Cardiac muscle cell (in vitro differentiated cells and primary cell): ENCODE measurements at places on chromosomes 6 and 20. TPM values are rescaled to one million over a fixed set of nuclear protein-coding genes. Genes with fewer than 3 reads are reported as not detected.

- no peak for DNase-seq
These were observed 5.0 kb downstream of the FAM217B start for GRCh38 chr20:59945175-59945574.

Gene MYMX
- 0.21 TPM in 1 of 2 replicates, not detected in the other for total RNA-seq

GRCh38 chr6:119158057-119158848 lies 79.8 kb upstream of the FAM184A start:
- DNase-seq, result no peak

- no peak for DNase-seq
These were observed 152.7 kb upstream of the SLC22A16 start for GRCh38 chr6:110629153-110629552.

DNA sequence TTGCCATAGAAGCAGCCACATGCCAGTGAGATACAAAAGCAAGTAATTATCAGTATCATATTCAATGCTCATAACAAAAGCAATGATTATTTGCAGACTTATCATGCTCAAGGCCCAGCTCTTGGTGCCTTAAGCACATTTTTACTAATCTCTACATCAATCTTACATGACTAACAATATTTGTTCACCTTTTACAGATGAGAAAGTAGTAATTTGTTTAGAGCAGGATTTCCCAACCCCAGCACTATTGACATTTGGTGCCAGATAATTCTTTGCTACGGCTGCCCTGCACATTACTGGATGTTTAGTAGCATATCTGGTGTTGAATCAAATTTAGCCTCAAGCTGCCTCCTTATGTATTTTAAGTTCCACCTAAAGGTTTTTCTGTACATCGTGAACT lies 19.0 kb upstream of the DOK5 start:
- no peak for DNase-seq

DNA sequence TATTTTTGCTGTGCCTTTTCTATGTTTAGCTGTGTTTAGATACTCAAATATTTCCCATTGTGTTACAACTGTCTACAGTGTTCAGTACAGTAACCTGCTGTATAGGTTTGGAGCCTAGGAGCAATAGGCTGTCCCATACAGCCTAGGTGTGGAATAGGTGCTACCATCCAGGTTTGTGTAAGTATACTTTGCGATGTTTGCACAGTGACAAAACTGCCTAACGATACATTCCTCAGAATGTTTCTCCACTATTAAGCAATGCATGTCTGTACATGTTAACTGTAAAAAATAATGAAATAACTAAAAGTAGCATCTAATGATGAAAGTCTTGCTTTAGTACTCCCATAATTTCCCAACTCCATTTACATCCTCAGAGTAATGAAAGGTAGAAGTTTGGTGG lies 46.0 kb downstream of the SERAC1 start:
- DNase-seq, result no peak

DNA sequence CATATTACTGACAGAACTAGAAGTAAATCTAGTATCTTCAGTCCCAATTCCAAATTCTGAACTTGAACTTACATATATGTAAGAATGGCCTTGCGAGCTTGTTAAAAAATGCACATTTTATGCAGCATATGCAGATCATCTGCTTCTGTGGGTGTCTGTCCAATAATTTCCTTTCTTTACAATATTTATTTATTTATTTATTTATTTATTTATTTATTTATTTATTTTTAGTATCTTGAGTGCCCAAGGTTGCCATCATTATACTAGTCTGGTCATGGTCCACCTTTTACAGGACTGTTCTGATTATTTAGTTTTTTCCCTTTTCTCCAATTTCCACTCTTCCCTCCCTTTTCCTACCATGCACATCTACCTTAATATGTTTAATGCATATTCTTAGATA lies 528.4 kb downstream of the COL12A1 start:
- no peak for DNase-seq

Gene LHFPL5
- total RNA-seq, result not detected in 2 replicates

GRCh38 chr6:10847684-10848083 lies 9.3 kb upstream of the MAK start:
- DNase-seq, result no peak

DNA sequence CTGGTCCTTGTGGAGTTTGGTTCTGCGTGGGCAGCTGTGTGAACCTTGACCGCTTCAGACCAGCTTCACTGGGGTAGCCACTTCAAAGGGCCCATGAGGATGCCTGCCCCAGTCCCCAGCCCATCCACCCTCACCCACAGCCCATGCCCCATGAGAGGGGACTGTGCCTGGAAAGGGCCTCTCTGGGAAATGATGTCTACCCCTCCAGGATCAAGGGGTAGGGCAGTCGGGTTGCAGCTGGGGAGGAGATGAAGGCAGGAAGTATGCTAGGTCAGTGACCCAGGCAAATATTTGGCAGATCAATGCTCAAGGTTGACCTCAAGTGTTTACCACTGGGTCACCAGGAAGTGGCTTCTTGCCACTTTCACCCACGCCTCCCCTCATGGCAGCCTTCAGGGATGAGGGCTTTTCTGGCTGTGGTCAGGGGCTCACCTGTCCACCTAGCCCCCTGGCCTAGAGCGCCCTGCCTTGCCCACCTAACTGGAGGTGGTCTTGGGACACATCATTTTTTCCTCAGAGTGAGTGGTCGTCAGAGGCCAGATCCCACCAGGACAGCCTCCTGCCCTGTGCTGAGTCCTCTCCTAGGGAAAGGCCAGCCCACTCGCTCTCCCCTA lies 109.5 kb downstream of the SNX5 start:
- DNase-seq, result no peak

DNA sequence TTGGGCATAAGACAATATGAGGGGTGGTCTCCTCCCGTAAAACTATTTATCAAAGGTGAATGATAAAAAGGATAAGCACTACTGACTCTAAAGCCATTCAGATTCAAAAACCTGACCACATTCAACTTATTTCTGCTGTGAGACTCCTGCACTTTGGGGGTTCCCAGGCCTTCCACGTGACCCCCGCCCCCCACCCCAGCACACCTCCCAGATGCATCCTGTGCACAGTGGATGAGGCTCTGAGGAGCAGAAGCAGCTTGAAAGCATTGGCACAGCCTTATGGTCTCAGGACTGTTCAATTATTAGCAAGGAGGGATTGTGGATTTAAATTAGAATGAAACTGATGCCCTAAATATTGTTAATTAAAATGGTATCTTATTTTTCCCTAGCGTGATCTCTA lies 55.1 kb upstream of the SAMD5 start:
- no peak for DNase-seq

GRCh38 chr6:123580331-123580730 lies 56.4 kb downstream of the TRDN start:
- no peak for DNase-seq

Gene MOCS1
- total RNA-seq, result 18.9 and 21.5 TPM in 2 replicates

Gene MKKS
- total RNA-seq, result 8.7 and 9.1 TPM in 2 replicates

DNA sequence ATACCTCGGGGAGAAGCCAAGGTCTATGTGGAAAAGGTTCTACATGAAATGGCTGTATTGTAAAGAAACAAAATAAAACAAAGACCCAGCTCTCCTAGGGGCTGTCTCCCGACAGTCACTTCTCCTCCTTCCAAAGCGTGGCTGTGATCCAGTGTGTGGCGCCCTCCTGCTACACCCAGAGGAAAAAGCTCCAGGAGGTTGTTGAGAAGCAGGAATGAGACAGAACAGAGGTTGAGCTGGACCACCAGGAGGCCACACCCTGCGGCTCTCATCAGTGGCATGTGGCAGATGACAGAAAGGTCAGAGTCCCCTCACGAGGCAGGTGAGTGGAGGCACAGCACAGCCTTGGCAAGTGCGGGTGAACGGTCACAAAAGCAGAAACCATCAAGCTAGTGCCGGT lies 236.0 kb downstream of the TBXT start:
- peak; percentile 1 for DNase-seq

Gene SLC22A16
- not detected in 2 replicates for total RNA-seq

Gene THBD
- 0.54 and 1.1 TPM in 2 replicates for total RNA-seq

DNA sequence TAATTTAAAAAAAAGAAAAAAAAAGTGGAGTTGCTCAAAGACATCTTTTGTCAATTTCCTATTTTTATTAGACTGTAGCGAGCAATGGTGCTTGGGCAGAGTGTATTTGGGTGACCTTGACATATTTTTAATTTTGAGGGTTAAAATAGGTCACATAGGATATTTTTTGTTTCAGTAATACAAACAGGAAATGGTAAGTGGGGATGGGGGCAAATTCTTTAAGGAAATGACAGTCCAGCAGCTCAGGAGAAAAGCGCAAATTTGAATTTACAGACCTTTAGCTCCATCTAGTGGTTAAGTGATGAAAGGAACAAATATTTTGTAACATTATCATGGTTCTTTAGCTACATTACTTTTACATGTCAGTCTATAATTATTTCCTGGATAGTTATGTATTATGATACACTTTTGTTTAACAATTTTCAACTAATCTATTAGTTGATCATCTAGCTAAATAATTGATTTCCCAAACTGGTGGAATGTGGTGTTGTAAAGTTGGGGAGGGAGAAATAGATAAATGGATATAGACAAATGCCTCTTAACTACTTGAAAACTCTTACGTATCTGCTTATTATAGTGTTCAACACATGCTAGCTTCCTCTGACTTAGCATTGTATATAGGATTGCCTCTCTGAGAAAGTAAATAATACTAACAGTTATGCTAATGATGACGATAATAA lies 10.0 kb downstream of the CITED2 start:
- peak; percentile 69 for DNase-seq

- no peak for DNase-seq
These were observed 161.6 kb downstream of the ADAT2 start for GRCh38 chr6:143288923-143289322.

Gene PRICKLE4
- total RNA-seq, result 1.9 and 22.5 TPM in 2 replicates

GRCh38 chr6:38262026-38262425 lies 377.7 kb downstream of the BTBD9 start:
- DNase-seq, result peak; percentile 36
